ENCODE measurements at places on chromosomes 5 and 9. TPM values are rescaled to one million over a fixed set of nuclear protein-coding genes. Genes with fewer than 3 reads are reported as not detected.

DNA sequence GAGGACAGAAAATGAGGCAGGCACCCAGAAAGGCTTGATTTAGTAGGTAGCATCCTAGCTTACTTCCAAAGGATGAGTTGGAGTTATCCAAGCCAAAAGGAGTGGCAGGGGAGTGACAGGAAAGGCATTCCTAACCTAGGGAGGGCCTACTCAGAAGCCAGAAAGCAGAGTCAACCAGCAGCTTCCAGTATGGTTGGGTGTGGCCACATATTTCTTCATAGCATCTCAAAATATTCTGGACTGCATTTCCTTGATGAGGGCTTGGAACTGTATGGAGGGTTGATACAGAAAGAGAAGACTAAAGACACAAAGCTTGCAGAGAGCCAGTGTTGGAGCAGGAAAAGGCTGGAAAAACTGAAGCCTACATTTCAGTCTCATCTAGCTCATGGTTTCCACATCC is 656.8 kb upstream of the DMAC1 start:
- DNase-seq: no peak

GRCh38 chr5:96219580-96220281 is 213.3 kb downstream of the PCSK1 start:
- DNase-seq: no peak

DNA sequence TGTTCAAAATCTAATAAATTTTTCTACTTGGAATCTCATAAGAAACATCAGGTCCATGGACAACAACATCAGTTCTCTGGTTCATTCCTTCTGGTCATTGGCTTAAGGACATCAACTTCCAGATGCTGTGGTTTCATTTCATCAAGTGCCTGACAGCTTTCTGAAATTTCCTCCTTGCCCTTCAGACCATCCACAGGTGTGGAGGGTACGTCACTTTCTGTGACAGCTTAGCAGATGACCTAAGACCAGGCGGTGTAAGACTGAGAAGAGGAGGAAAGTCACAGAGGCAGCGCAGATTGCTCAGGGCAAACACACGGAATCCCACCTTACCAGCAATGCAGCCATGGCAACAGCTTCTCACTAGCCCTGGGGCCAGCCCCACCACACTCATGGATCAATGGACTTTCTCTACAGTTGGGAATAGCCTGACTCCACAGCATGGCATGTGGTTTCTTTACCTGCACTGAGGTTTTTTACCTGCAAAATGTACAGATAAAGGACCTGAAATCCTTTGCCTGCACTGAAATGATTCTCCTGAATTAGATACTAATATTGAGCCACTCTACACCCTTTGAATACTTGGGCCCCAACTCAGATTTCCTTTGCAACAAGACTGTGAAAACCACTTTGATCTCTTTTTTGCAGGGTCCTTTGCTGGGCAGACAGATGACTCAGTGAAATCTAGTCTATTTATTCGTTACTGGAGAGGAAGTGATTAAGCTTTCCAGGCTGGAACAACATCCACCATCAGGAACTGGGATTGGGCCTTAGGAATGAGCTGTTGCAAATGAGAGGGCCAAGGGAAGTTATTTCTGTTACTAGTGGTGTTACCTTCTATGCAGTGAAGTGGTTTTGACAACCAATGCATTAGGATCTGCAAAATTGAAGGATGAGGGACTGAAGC is 26.9 kb downstream of the TICAM2 start:
- DNase-seq: no peak

The FER gene
- total RNA-seq: 9.8 TPM

DNA sequence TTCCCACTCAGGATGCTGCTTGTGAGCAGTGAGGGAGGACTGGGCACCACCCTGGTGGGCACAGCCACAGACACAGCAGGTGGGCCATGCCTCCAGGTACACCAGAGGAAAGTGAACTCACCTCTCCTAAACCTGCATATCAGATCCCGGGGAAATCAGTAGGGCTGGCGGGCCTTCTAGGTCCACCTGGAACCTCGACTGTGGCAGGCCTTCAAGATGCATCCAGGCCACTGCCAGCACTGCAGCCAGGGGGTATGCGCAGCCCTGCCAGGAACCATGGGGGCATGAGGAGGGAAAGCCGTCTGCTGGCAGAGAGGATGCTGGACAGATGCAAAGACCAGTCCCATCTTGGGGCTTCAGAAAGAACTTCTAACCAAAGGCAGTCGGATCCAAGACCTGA is 270.6 kb upstream of the IRX4 start:
- DNase-seq: no peak

DNA sequence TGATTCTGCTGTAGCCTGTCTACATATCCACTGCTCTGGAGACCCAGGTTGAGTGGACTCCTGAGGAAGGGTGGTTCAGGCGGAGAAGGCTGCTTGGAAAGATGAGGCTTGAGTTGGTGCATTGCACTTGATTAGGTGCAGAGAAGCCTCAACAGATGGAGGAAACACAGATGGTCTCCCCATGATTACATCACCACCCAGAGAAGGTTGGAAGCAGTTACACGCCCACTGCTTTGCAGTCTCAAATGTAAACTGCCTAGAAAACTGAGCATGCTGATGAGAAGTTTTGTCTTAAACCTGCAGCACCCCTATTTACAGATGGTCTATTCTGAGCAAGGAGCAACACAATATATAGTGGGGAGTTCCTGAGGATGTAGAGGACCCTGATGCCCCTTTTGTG is 266.6 kb downstream of the PIK3R1 start:
- no peak for DNase-seq

DNA sequence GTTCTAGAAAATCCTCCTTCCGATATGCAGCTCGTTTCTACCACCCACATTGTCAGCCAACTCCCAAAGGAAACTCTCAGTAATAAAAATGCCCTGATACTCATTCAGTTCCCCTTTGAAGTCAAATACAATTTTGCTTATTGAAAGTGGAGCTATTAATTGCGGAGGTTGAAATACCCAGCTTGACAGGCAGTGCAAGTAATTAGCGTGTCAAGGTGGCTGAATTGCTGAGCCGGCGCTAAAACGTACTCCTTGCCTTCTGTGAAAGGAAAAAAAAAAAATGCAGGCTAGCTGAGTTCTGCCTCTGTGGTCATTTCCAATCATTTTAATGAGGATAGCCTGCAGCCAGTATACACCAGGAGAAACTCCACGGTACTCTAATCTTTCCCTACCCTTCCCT is 165.5 kb downstream of the RORB start:
- DNase-seq: no peak

- DNase-seq: peak; percentile 79
These were observed 21.9 kb downstream of the CSF2 start for GRCh38 chr5:132095424-132095972.

DNA sequence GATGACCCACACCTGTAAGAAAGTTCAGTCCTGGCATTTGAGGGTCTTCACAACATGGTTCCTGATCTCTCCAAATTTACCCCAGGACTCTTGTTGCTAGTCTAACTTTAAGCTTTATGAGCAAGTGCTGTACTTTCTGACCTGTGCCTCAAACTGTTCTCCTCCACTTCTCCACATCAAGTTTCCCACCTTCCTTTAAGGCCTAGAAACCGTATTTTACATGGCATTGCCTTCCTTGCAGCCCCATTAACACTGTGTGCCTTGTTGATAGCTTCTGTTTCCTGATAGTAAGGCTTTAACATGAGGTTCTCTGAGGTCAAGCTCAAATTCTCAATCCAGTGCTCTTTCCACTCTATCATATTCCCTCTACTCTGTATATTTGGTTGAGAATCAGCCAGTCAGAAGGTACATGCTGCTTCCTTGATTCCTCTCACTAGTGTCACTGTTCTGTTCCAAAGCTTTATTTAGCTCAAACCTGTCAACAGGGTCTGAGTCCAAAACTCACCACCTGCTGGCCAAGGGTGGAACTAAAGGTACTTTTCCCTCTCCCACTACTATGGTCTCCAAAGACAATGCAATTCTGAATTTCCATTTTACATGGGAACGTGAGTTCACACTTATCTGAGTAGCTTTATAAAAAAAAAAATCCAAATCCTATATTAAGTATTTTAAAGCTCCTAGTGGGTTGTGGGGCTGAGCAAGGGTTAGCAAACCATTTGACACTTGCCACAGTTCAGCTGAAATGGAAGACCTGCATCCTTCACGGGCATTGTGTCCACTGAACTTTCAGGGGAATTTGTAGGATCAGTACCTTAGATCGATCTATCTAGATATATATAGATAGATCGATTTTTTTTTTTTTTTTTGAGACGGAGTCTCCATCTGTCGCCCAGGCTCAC is 21.1 kb downstream of the VCP start:
- no peak for DNase-seq

GRCh38 chr5:2896371-2897275 is 145.1 kb upstream of the IRX2 start:
- no peak for DNase-seq

- DNase-seq: no peak
These were observed 12.8 kb upstream of the FBXL7 start for GRCh38 chr5:15487228-15487627.

The PLPP7 gene
- total RNA-seq: 0.14 TPM

The PCDHGA3 gene
- not detected for total RNA-seq

The HTR1A gene
- total RNA-seq: not detected

The RLN2 gene
- 2.4 TPM for total RNA-seq

DNA sequence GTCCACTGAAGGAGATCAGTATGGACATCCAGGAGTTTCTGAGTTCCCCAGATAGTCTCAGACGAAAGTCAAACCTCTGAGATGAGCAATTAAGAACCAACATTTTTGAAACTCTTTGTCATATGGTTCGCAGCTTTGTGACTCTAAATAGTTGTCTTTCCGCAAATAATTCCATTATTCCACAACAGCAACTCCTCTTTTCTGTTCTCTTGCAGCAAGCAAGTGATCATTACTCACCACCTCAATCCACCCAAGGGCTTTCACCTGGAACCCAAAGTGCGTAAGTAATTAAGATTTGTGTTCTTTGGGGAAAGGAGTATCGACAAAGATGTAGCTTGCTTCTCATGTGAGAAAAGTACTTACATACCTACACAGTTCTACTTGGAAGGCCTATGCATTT is 15.6 kb downstream of the MTX3 start:
- no peak for DNase-seq

The ARPC5L gene
- total RNA-seq: 86.5 TPM

- DNase-seq: no peak
These were observed 76.8 kb downstream of the PALM2AKAP2 start for GRCh38 chr9:109856785-109857184.

The TAS2R1 gene
- total RNA-seq: not detected

DNA sequence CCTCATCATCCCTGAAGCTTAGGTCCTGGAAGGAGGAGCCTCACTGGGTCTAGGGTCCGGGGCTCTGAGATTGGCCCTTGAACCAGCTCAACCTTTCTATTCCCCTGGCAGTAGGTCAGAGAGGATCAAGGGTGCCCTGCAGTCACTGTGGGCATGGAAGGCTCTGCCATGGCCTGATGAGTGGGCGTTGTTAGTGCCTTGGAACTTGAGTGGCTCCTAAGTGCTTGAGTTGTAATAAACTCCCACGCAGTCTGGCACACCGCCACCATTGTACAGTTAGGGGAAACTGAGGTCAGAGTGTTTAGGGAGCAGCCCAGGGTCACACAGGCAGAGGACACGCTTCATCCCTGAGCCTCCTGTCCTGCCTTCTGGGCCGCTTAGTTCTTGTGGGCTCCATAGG is 10.4 kb upstream of the SYNPO start:
- DNase-seq: no peak

The CEL gene
- total RNA-seq: 9.3 TPM

GRCh38 chr9:5185220-5185840 is at the start of gene INSL6:
INSL6 (minus strand) TSS chr9:5185639; CDS start chr9:5185602, 37 bp downstream.
- no peak for DNase-seq

GRCh38 chr9:114025196-114025753 is 52.8 kb downstream of the AMBP start:
- DNase-seq: no peak

The PCDHB10 gene
- not detected for total RNA-seq

- no peak for DNase-seq
These were observed 423.6 kb downstream of the IRX1 start for GRCh38 chr5:4019009-4019769.

DNA sequence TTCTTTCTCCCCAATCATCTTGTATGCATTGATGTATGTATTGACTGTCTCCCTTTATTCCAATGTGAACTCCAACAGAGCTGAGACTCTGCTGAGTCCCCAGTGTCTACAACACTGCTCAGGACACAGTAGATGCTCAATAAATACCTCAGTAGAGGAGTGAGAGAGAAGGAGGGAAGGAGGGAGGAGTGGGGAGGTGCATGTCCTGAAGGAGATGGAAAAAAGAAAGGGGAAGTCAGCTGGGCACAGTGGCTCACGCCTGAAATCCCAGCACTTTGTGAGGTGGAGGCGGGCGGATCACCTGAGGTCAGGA is 2.9 kb upstream of the PHF2 start:
- no peak for DNase-seq

DNA sequence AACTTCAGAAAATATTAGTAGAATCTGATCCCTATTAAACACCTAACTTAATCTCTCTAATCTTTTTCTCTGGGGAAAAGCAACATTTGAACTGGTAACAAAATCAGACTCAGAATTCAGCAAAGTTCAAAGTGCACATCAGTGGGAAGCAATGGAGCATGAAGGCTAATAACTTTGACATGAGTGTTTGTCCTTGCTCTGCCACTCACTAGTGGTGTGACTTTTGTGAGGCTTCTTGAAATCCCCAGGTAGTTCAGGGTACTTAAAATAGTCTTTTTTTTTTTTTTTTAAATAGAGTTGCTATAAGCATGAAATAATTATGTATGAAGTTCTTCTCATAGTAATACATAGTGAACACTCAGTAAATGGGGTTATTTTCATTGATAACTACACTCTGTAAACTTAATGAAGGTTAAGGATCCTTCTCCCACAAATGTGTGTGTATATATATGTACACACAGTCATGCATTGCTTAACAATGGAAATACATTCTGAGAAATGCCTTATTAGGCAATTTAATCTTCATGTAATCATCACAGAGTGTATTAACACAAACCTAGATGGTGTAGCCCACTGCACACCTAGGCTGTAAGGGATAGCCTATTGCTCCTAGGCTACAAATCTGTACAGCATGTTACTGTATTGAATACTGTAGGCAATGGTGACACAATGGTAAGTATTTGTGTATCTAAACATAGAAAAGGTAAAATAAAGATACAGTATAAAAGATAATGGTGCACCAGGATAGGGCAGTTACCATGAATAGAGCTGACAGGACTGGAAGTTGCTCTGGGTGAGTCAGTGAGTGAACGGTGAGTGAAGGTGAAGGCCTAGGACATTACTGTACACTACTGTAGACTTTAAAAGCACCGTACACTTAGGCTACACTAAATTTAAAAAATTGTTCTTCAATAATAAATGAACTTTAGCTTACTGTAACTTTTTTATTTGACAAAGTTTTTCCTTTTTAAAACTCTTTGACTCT is 73.3 kb upstream of the HMHB1 start:
- no peak for DNase-seq

GRCh38 chr5:129113867-129114266 is 19.3 kb downstream of the ISOC1 start:
- DNase-seq: no peak

DNA sequence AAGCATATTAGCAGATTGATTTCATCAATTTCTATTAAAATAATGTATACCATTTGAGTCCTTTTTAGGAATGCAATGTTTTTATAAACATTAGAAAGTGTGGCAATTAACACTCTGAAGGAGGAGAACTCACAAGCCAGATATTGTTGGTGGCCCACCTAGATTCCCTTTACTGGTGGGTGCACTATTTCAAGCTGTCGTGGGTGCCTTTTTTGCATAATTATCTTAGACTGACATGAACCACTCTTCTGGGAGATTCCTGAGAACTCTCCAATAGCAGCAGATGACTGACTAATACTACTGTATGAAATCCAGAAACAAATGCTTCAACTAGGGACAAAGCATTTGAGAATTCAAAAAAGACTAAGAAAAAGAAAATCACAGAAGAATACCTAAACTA is 526.0 kb downstream of the CDH18 start:
- DNase-seq: no peak

- DNase-seq: no peak
These were observed 21.2 kb downstream of the FYB1 start for GRCh38 chr5:39198127-39198526.

The ACTBL2 gene
- not detected for total RNA-seq
